ENCODE measurements at places on chromosomes 2 and 18. TPM values are rescaled to one million over a fixed set of nuclear protein-coding genes. Genes with fewer than 3 reads are reported as not detected.

The SLC19A3 gene
- total RNA-seq = 2.3 TPM

The ARHGEF4 gene
- 8.8 TPM for total RNA-seq

- peak; percentile 54 for DNase-seq
These were observed 95.4 kb downstream of the NFATC1 start for GRCh38 chr18:79491081-79491551.

DNA sequence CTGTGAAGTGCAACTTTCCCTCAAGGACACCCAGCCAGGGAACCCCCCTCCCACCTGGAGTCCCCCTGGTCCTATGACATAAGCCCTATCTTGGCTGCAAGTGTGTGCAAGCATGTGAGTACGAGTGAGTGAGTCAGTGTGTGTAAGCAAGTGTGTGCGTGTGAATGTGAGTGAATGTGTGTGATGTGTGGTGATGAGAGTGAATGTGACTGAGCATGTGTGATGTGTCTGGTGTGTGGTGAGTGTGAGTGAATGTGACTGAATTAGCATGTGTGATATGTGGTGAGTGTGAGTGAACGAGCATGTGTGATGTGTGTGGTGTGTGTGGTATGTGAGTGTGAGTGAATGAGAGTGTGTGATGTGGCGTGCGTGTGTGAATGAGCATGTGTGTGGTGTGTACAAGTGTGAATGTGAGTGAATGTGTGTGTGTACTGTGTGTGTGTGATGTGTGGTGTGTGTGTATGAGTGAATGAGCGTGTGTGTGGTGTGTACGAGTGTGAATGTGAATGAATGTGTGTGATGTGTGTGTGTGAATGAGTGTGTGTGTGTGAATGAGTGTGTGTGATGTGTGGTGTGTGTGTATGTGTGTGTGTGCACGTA is 68.8 kb upstream of the SMAD7 start:
- DNase-seq = no peak
